ENCODE measurements at places on chromosomes 2 and 18.

DNA sequence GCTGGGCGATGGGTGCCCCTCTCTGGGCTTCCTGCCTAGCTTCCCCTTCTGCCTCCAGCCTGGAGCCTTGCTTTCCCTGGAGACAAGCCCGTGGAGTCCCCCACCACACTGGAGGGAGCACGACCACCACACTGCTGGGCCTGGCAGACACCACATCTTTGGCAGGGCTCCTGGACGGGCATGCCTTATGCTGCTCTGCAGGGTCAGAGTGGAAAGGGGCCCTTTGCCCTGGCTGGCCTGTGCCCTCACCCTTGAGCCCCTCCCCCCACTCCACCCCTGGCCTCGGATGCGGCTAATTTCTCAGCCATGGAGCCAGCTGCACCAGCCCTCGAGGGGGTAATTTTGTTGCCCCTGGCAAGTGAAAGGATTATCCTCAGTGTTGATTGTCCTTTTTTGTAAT lies 194.5 kb downstream of the LOXHD1 start:
- no peak for DNase-seq

DNA sequence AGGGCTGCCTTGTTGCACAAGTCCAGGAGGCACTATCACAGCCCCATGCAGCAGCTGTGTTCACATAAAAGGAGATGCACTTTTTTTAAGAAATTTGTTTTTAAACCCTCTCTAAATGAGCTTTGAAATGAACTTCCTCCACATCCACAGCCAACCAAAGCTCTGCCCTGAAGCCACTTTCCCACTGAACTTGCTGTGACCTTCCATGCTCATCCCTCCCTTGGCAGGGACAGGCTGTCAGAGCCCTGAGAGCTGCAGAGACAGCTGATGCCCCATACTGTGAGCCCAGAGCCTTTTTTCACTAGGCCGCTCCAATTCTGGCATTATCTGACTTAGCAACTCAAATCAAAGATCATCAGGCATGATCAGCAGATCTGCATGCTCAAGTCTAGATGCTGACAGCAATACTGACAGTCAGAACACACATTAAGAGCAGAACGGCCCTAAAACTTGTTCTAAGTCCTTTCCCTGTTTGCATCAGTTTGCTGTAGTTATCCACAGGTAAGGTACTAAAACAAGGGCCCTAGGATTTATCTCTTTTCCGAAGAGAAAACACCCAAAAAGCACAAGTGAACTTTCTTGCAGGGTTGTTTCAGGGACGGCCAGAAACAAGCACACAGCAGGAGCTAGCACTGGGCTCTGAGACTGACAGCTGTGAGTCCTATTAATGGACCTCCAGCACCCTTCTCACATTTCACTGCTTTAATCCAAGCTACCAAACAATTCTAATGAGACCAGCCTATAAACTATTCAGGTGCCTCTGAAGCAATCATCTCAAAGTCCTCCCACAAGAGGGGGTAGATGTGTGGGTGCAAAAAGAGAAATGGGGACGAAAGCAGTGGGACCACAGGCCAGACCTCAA lies 34.9 kb downstream of the RNU4ATAC start:
- DNase-seq, result no peak

DNA sequence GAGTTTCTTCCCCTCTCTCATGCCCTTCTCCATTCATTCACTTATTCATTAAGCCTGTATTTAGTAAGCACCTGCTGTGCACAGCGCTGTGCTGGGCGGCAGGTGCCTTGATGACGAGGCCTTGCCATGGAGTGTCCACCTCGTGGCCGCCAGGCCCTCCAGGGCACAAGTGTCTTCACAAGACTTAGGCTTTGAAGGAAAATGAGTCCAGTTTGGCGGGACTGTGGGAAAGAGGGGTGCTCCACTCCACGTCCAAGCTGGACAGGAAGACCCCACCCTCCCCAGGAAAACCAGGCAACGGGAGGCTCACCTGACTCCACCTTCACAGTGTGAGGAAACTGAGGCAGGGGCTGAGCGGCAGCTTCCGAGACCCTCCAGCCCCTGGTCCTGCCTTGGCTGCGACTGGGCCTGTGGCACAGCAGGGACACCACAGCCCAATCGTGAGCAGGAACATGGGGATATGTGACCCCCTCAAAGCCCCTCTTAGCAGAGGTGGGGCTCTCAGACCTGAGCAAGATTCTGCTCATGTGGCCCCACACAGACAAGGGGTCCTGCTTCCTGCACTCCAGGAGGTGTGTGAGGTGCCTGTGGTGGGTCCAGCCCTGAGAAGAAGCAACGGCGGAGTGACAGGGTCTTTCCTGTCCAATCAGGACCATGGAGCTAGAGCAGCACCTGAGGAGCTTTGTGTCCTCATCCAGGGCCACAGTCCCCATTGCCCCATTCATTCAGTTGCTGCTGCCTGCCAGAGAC lies 110.3 kb upstream of the ODC1 start:
- no peak for DNase-seq

GRCh38 chr2:100817388-100817985 lies 2.5 kb upstream of the NPAS2 start:
- peak; percentile 25 for DNase-seq

GRCh38 chr2:64052463-64053241 lies 33.4 kb upstream of the VPS54 start:
- DNase-seq, result no peak

DNA sequence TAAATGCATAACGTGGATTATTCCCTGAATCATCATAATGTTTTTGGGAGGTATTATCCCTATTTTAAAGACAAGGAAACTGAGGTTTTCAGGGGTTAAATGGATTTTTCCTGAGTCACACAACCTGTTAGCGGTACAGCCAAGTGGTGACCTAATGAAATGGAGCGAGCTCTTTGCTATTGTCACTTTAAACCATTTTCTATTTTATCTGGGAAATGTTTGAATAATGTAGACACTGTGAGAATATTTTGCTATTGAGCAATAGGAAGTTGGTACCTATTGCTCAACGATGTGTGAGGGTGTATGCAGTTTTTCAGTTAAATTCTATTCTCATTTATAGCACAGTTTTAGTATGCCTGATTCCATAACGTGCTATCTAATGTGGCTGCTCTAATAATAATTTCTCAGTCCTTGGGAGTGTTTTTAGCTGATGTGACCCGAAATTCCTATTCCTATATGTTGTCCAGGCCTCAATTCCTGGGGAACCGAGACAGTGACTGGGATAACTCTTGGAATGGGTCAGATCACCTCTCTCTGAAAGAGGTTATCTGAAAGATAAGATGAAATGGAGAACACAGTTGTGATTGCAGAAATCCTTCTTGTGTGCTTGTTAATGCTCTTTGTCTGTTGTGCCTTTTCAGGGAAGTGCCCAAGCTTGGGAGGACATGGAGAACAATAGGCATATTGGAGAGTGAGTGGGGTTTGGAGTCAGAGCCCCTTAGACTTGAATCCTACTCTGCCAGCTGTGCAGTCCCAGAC lies 38.4 kb downstream of the ABCB11 start:
- DNase-seq, result no peak

DNA sequence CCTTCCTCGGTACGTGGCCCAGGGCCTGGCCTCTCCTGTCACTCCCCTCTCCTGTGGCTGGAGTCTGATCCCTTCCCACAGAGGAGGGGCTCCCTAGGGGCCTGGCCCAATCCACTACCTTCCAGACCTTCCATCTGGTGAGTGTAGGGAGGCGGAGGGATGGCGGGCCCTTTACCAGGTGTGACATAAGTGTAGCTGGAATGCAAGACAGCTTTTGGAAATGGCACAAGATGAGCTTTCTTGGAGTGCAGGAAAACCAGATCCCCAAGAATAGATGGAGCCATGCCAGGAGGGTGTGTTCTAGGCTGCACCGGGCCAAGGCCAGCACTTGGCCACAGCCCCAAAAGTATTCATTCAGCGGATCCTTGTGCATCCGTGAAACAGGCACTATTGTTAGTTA lies 30.1 kb downstream of the IGFBP5 start:
- peak; percentile 72 for DNase-seq

- no peak for DNase-seq
Measured at GRCh38 chr2:115285416-115285815, 843.0 kb downstream of the DPP10 start.

DNA sequence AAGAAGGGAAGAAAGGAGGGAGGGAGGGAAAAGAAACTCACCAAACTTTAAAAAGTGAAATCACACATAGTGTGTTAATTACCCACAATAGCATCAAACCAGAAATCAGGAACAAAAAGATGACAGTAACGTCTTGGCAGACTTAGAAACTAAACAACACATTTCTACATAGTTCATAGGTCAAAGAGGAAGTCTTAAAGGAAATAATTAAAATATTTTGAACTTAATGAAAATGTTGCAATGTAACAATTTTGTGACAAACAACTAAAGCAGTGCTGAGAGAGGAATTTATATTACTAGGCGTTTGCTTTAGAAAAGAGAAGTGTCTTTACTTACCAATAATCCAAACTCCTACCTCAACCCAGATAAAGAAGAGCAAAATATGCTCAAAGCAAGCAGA lies 505.0 kb upstream of the ID2 start:
- no peak for DNase-seq
